ENCODE measurements at places on chromosomes 7 and 10. TPM values are rescaled to one million over a fixed set of nuclear protein-coding genes. Genes with fewer than 3 reads are reported as not detected.

- no peak for DNase-seq
These were observed 75.5 kb downstream of the ARHGAP22 start for GRCh38 chr10:48529331-48529730.

GRCh38 chr7:17401791-17402627 is 103.6 kb downstream of the AHR start:
- DNase-seq = no peak

GRCh38 chr7:129774359-129774758 is 162.8 kb downstream of the NRF1 start:
- no peak for DNase-seq

- DNase-seq = no peak
These were observed 88.8 kb upstream of the TNS3 start for GRCh38 chr7:47670729-47671128.

DNA sequence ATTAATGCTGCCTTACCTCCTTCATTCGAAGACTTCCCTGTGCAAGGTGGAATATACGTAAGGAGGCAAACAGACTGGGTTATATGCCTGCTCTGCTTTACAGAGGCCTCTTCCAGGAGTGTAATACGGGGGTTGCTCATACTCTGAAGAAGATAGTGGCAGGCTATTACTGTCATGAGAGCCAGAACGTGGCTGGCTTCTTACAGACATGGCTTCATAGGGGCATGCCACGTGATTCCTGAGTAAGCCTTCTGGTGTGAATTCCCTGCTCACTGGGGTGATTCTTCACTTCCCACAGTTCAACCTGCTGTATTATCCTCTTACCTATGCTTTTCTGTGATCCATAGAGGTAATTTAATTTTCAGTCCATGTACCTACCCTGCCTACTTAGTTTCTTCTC is 141.8 kb downstream of the ST7 start:
- DNase-seq = peak; percentile 44

DNA sequence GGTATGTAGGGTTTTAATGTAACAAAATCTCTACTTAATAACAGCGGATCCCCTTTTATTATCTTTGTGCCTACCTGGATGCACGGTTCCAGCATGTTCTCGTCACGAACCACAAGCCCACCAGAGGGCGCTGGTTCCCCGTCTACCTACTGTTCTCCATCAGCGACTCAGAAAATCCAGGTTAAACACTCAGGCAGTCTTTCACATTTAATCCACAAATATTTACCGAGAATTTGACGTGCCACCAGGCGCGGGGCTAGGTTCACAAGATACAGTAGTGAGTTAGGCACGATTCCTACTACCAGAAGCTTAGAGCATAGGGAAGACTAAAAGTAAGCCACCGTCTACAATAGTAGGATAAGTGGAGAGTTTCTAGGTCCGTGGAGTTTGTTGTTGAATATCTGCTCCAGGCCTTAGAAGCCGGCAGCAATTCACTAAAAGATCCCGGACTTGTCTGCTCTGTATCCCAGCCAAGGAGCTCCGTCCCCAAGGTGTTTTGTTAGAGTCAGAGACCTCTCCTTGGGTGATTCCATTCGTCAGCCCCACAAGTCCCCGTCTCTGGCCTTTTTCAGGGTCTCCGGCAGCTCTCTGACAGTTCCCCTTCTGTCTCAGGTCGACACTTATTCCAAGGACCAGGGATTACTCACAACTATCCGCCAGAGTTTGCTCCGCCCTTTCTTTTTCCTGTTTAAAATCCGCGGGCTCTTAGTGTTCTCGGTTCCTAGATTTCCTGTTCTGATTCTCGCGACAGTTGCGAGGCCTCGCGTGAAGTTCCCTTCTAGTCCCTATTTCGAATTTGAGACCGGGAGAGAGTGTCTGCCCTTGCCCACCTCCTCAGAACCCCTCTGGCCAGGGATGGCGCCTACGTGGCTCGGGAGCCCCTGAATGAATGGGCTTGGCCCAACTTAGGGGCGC is 1.5 kb upstream of the KAZALD1 start:
- peak; percentile 78 for DNase-seq

DNA sequence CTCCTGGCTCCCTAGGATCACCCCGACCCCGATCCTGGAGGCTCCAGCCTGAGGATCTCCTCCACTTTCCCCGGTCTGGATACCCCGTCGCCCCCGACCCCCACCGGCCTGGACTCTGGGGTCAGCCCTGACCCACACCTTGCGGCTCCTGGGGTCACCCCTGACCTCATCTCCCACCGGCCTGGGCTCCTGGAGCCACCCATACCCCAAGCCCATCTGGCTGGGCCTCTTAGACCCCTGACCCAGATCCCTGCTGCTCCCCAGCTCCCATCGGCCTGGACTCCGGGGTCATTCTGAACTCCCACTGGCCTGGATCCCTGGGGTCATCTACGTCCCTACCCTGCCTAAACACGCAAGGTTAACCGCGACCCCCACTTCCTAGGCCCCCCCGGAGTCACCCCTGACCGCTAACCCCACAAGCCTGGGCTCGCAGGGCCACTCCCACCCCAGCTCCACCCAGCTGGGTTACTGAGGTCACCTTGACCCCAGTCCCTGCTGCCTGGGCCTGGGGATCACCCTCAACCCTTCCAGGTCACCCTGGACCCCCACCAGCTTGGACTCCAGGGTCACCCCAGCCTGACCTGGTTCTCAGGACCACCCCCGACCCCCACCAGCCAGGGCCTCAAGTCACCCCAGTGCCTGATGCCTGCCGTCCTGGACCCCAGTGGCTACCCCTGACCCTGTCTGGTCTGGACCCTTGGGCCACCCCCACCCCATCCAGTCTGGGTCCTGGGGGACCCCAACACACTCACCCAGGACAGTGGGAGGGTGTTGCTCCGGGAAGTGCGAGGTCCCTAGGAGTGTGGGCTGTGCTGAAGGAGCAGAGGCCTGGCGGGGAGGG is 1.2 kb downstream of the FOXK1 start:
- DNase-seq = no peak

DNA sequence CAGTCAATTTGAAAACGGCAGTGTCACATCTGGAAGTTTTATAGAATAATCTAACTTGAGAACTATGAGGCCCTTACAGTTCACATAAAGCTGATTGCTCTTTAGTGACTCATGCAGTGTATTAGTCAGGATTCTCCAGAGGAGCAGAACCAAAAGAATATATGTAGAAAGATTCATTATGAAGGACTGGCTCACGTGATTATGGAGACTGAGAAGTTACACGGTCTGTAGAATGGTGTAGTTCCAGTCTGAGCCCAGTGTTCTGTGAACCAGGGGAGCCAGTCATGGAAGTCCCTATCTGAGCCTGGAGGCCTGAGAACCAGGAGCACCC is 21.5 kb downstream of the RBM33 start:
- peak; percentile 80 for DNase-seq

DNA sequence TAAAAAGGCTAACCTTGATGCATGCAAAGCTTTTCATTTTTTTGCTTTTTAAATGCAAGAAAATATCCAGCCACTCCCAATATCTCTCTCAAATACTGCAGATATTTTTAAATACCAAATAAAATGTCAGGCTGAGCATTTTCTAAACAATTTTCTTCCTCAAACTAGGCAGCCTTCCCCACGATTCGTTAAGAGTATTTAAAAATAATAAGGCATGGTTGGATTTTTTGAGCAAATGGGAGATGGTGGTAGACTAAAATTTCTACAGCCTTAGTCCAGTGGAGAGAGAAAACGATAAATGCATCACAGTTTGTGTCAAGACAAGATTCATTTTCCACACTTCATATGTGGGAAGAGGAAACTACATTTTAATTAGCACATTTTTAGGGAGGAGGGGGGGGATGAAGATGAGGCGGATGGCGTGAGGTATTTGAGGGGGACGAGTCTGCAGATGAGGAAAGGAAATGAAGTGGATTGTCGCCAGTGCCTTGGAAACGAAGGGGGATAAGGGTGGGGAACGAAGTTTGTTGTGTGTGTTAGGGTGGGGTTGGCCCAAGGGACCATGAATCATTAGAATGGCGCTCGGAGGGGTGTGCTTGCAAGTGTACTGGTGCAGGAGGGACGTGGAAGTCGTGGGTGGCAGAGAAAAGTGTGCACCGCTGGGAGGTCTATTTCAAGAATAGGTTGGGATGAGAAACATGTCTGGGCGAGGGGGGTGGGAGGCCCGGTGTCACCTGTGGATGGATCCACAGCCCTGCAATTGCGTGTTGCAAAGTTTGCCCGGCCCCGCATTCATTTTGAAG is 1.2 kb upstream of the ADD3 start:
- no peak for DNase-seq

MYO1G gene
- under 0.01 TPM for total RNA-seq

DNA sequence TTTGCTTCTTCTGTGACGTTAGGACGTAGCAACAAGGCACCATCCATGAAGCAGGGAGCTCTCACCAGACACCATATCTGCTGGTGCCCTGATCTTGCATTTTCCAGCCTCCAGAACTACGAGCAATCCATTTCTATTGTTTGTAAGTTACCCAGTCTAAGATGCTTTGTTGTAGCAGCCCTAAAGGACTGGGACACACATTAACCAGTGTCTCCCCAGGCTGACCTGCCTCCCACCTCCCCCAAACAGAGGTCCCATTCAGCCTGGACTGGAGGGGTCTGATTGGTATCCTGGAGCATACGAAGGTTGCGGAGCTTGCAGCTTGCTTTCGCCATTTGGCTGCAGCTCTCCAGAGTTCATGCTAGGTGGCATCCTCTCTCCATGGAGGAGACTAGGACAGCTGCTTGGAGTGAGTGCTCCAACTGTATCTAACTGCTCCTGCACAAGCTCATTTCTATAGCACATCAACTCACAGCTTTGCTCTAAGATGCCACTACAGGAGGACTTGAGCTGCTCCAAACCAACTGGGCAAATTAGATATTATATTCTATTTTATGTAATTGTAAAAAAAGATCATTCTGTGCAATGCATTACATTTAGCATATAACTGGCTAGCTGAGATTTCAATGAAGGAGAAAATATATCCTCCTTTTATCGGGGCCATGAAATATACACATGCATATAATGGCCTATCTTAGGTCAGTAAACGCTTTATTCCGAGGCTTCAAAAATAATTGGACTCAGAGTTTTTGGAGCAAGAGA is 8.0 kb upstream of the GRK5 start:
- no peak for DNase-seq

GRCh38 chr7:19984231-19984632 is 210.8 kb upstream of the TMEM196 start:
- no peak for DNase-seq

TSPAN13 gene
- 21.7 TPM for total RNA-seq

DNA sequence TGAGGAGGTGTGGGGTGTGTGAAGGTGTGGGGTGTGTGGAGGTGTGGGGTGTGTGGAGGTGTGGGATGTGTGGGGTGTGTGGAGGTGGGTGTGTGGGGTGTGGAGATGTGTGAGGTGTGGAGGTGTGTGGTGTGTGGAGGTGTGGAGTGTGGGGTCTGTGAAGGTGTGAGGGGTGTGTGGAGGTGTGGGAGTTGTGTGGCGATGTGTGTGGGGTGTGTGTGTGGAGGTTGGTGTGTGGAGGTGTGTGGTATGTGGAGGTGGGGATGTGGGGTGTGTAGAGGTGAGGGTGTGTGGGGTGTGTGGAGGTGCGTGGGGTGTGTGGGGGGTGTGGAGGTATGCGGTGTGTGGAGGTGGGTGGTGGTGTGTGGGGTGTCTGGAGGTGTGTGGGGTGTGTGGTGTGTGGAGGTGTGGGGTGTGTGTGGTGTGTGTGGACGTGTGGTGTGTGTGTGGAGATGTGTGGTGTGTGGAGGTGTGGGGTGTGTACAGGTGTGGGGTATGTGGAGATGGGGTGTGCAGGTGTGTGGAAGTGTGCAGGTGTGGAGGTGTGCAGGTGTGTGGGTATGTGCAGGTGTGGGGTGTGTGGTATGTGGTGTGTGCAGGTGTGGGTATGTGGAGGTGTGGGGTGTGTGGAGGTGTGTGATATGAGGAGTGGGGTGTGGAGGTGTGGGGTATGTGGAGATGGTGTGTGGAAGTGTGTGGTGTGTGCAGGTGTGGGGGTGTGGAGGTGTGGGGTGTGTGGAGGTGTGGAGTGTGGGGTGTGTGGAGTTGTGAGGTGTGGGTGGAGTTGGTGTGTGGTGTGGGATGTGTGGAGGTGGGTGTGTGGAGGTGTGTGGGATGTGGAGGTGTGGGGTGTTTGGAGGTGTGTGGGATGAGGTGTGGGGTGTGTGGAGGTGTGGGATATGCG is 34.5 kb downstream of the SPDYE17 start:
- no peak for DNase-seq

GPNMB gene
- 10.6 TPM for total RNA-seq

GRCh38 chr7:146961617-146962016 is 845.0 kb downstream of the CNTNAP2 start:
- DNase-seq = peak; percentile 19

- DNase-seq = no peak
These were observed 22.7 kb upstream of the CBLL1 start for GRCh38 chr7:107721286-107721685.

MICALL2 gene
- total RNA-seq = 8.1 TPM

- no peak for DNase-seq
These were observed 21.5 kb upstream of the ZNF800 start for GRCh38 chr7:127413962-127414361.

DAGLB gene
- 7.3 TPM for total RNA-seq

DNA sequence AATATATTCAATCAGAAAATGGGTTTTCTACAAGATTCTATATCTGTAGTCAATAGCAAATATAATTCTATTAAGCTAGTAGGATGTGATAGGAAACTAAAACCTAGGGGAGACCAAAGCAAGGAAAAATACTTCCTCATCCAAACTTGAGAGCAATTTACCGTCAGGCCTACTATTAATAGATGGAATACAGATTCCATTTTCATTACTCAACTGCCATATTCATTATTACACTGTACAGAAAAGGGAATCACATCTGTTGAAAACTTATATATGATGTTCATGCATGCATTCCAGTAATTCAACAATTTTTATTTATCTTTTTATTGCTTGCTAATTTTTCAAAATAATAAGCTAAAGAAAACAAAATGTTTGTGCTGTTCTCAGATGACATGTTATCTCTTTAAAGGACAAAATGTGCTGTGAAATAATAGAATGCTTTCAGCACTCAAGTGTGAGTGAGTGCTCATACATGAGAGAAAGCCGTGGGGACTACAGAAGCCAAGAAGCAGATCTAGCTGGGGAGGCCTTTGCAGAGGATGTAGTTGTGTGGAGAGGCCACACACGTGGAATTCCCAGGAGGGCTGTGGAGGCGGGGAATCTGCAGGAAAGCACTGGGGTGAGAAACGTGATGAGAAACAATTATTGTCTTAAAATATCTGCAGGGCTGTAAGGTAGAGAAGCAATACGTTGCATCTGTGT is 110.0 kb downstream of the EGFR start:
- no peak for DNase-seq

DNA sequence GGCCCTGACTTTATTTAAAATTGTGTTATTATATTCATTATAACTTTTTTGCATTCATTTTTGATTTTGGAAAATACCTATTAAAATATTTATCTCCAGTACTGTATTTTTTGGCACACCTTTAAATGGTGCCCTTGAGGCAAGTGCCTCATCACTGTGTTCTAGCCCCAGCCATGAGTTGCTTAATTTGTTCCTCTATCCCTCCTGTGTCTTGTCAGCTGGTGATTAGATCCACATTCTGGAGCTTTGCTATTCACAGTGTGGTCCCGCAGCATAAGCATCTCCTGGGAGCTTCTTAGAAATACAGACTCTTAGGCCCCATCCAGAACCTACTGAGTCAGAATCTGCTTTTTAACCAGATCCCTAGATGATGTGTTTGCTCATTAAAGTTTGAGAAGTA is 19.8 kb downstream of the AGK start:
- DNase-seq = no peak

GRCh38 chr10:109914966-109915365 is 8.3 kb downstream of the XPNPEP1 start:
- DNase-seq = peak; percentile 83

All from epithelial cell of proximal tubule (primary cell).